ENCODE measurements at places on chromosomes 11 and 22. TPM values are rescaled to one million over a fixed set of nuclear protein-coding genes. Genes with fewer than 3 reads are reported as not detected.

Gene GPR152
- not detected for total RNA-seq

Gene TRIM64
- not detected for total RNA-seq

- no peak overlapping the region for H3K4me3 ChIP-seq
- H3K4me1 ChIP-seq: peaks cover 46% of the 10 kb centered on the region
- H3K27me3 ChIP-seq: peaks cover 2% of the 10 kb centered on the region
- H3K36me3 ChIP-seq: no peaks in the 10 kb centered on the region
- H3K27ac ChIP-seq: no peak overlapping the region
- no peak for DNase-seq
These were observed 55.5 kb downstream of the ABTB2 start for GRCh38 chr11:34302046-34302921.

Gene RAG1
- total RNA-seq: 3.9 TPM

Gene HTR3B
- total RNA-seq: not detected

DNA sequence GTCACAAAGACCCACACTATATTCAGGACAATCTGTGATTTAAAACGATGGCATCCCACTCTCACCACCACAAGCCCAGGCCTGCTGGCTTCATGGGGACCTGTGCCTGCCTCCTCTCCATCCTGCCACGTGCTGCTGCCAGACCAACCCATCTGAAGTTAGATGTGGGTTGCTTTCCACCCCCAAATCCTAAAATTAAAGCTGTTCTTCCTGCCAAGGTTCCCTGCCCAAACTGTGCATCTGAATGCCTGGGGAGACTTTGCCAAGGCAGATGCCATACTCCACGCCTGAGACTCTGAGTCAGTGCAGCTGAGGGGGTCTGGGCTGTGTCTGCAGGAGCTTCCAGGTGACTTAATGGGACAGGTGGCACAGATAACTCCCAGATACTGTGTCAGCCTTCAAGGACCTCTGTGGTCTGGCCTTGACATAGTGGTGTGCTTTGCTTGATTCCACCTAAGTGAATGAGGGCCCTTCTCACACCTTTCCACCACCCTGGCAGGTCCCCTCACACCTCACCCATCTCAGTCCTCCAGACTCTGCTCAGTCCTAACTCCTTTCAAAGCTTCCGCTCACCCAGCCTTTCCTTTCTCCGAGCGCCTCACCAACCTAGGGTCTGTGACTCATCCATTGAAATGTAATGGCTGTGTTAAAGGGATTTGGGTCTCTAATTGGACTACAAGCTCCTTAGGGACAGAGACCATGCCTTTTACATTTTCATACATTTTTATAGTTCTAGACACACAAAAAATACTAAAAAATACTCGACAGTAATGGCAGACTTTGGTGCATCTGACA is 18.6 kb downstream of the ADAMTS8 start:
- no peaks in the 10 kb centered on the region for H3K27me3 ChIP-seq
- DNase-seq: no peak
- H3K4me3 ChIP-seq: no peak overlapping the region
- H3K4me1 ChIP-seq: peaks cover 8% of the 10 kb centered on the region

Gene ABCG4
- 0.10 TPM for total RNA-seq

GRCh38 chr11:3959015-3959902 is 103.8 kb downstream of the STIM1 start:
- DNase-seq: peak; percentile 15
- H3K27ac ChIP-seq: no peak overlapping the region
- H3K36me3 ChIP-seq: no peaks in the 10 kb centered on the region
- no peaks in the 10 kb centered on the region for H3K27me3 ChIP-seq
- no peak overlapping the region for H3K4me3 ChIP-seq
- H3K4me1 ChIP-seq: peaks cover 11% of the 10 kb centered on the region

GRCh38 chr11:113048820-113049768 is 87.9 kb downstream of the NCAM1 start:
- no peak overlapping the region for H3K4me3 ChIP-seq
- no peak for DNase-seq
- no peaks in the 10 kb centered on the region for H3K36me3 ChIP-seq
- H3K27ac ChIP-seq: no peak overlapping the region
- peaks cover 2% of the 10 kb centered on the region for H3K27me3 ChIP-seq

Gene CNTN5
- total RNA-seq: 0.15 TPM

- DNase-seq: no peak
- H3K27ac ChIP-seq: no peak overlapping the region
- H3K27me3 ChIP-seq: no peaks in the 10 kb centered on the region
- H3K36me3 ChIP-seq: no peaks in the 10 kb centered on the region
- no peak overlapping the region for H3K4me3 ChIP-seq
- H3K4me1 ChIP-seq: no peaks in the 10 kb centered on the region
These were observed 48.2 kb upstream of the SMCO4 start for GRCh38 chr11:93591247-93591898.

DNA sequence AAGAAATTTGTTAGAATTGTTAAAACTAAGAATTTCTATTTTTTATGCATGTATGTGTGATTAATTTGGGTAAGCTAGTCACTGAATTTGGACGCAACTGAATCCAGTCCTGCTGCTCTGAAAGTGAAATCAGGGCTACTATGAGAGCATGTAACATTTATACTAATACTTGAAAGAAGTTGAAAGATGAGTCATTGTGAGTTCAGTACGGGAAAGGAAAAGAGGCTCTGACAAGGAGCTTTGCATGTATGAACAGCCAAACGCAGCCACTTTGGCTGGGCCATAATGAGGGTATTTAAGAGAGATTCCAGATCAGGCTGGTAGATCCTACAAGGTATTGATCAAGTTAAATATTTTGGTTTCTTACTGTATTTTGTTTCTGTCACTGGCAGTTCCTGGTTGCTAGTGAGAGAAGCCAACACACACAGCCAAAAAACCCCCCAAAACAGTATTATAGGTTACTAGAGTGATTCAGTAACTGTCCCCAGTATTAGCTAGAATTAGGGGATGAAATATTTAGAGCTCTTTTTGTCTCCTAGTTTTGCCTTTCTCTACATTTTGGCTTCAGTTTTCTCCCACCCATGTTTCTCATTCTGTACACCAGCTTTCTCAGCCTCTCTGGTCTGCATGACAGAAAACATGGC is 14.1 kb downstream of the AASDHPPT start:
- H3K4me3 ChIP-seq: no peak overlapping the region
- H3K27ac ChIP-seq: no peak overlapping the region
- H3K4me1 ChIP-seq: no peaks in the 10 kb centered on the region
- DNase-seq: no peak
- H3K27me3 ChIP-seq: no peaks in the 10 kb centered on the region
